A549 treated with ZK216348 at 1 μM for 4 hours (cell line): ENCODE measurements at places on chromosomes 11 and 22. TPM values are rescaled to one million over a fixed set of nuclear protein-coding genes. Genes with fewer than 3 reads are reported as not detected.

The SEZ6L gene
- not detected in 5 replicates for total RNA-seq

The NDUFV1 gene
- 128 to 159 TPM (median 152 TPM) in 5 replicates for total RNA-seq

The GLYATL1B gene
- total RNA-seq: not detected in 5 replicates

The PLAAT5 gene
- not detected in 5 replicates for total RNA-seq

The RRAS2 gene
- 49.4 to 67.6 TPM (median 54.7 TPM) in 5 replicates for total RNA-seq

The TYR gene
- not detected in 5 replicates for total RNA-seq

The TP53I11 gene
- 26.7 to 58.1 TPM (median 48.3 TPM) in 5 replicates for total RNA-seq

The RAG1 gene
- total RNA-seq: 0.05 to 0.27 TPM (median 0.18 TPM) in 4 of 5 replicates, not detected in the other

The SAA1 gene
- 0.58 to 1.2 TPM (median 0.89 TPM) in 5 replicates for total RNA-seq

The PNPLA3 gene
- total RNA-seq: 0.52 to 1.7 TPM (median 1.3 TPM) in 5 replicates

The RFPL3 gene
- total RNA-seq: not detected in 5 replicates

The TRIM48 gene
- total RNA-seq: not detected in 5 replicates

The TRIM51 gene
- not detected in 5 replicates for total RNA-seq

The IFITM1 gene
- total RNA-seq: 0.26 to 0.53 TPM (median 0.51 TPM) in 3 of 5 replicates, not detected in the others

The KRTAP5-7 gene
- total RNA-seq: not detected in 5 replicates

The ANKK1 gene
- not detected in 5 replicates for total RNA-seq

The FOSL1 gene
- total RNA-seq: 132 to 214 TPM (median 155 TPM) in 5 replicates

The IL18BP gene
- 3.0 to 4.5 TPM (median 3.9 TPM) in 5 replicates for total RNA-seq

The RAB39A gene
- total RNA-seq: 0.25 to 0.70 TPM (median 0.53 TPM) in 5 replicates

The MS4A3 gene
- not detected in 5 replicates for total RNA-seq

The RAG2 gene
- total RNA-seq: not detected in 5 replicates

The OR5D13 gene
- not detected in 5 replicates for total RNA-seq

The GRM5 gene
- total RNA-seq: not detected in 5 replicates

The OR4D5 gene
- not detected in 5 replicates for total RNA-seq

The RASSF10 gene
- 1.6 to 4.3 TPM (median 3.4 TPM) in 5 replicates for total RNA-seq

The FGF4 gene
- total RNA-seq: not detected in 5 replicates

The APOA4 gene
- not detected in 5 replicates for total RNA-seq

The TMEM25 gene
- 0.36 to 1.0 TPM (median 0.55 TPM) in 4 of 5 replicates, not detected in the other for total RNA-seq

The GPHA2 gene
- not detected in 5 replicates for total RNA-seq

The OR10V1 gene
- not detected in 5 replicates for total RNA-seq

The OR6A2 gene
- total RNA-seq: not detected in 5 replicates

The RIMBP3B gene
- 0.19 to 0.67 TPM (median 0.42 TPM) in 5 replicates for total RNA-seq

The DDB1 gene
- 150 to 188 TPM (median 175 TPM) in 5 replicates for total RNA-seq

The SMIM35 gene
- not detected in 5 replicates for total RNA-seq

The CNIH2 gene
- 0.88 to 2.7 TPM (median 1.7 TPM) in 5 replicates for total RNA-seq

The CCDC81 gene
- 0.17 to 0.29 TPM (median 0.28 TPM) in 4 of 5 replicates, not detected in the other for total RNA-seq

The PATE4 gene
- not detected in 5 replicates for total RNA-seq

The CECR2 gene
- 0.08 to 0.14 TPM (median 0.12 TPM) in 5 replicates for total RNA-seq

The GLB1L2 gene
- total RNA-seq: 1.6 to 2.3 TPM (median 2.0 TPM) in 5 replicates

The OR51E1 gene
- not detected in 5 replicates for total RNA-seq

The ADORA2A gene
- total RNA-seq: 0.57 to 0.93 TPM (median 0.69 TPM) in 5 replicates

The POU2AF2 gene
- total RNA-seq: not detected in 5 replicates
